Activated CD4-positive, alpha-beta memory T cell treated with anti-CD3 and anti-CD28 coated beads, Interleukin-2, amount 10 ng/mL, durations not matched to agents 7 days and 5 days (primary cell): ENCODE measurements at places on chromosomes 2 and 18. TPM values are rescaled to one million over a fixed set of nuclear protein-coding genes. Genes with fewer than 3 reads are reported as not detected.

- no peak for DNase-seq
Observed at GRCh38 chr2:120539937-120540718, 194.2 kb downstream of the INHBB start.

DNA sequence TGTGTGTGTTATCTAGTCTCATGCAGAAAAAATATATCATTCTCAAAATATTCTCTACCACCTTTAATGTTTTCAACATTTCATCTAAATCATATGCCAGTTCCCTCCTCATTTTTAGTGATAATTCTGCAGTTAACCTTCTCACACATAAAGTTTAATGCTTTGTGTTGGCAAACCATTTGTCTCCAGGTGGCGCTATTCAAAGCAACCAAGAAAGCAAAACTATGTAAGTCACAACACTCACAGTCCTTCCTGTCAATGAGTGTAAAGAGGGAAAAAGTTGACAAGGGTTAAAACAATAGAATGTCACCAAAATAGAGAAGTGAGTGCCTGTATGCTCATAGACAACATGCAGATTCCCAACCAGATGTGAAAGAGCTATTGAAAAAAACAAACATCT, 961.6 kb upstream of the LRRTM1 start:
- no peak for DNase-seq

DNA sequence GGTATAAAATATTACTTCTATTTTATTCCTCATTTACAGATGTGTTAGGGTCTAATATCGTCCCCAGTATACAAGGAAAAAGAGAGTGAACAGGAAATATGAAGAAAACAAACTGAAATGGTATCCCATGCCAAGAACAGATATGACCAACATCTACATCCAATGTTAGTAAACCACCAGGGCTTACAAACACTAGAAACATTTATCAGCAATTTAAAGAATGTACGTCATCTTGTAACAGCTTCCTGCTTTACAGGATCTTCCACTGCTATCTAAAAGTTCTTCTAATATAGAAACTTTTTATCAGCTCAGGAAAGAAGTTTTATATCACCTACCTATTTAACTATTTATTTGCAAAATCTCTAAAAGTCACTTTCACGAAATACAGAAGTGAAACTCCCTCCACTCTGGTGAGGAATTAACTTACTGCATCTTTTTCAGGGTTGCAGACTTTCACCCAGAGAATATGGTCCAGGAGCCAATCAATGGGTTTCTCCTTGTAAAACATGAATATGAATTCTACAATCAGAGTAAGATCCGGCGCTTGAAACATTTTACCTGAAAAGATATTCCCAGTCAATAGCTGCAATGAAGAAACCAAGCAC, 35.2 kb downstream of the UNC50 start:
- no peak for DNase-seq

GRCh38 chr2:39508198-39508597, 71.1 kb upstream of the MAP4K3 start:
- no peak for DNase-seq

DNA sequence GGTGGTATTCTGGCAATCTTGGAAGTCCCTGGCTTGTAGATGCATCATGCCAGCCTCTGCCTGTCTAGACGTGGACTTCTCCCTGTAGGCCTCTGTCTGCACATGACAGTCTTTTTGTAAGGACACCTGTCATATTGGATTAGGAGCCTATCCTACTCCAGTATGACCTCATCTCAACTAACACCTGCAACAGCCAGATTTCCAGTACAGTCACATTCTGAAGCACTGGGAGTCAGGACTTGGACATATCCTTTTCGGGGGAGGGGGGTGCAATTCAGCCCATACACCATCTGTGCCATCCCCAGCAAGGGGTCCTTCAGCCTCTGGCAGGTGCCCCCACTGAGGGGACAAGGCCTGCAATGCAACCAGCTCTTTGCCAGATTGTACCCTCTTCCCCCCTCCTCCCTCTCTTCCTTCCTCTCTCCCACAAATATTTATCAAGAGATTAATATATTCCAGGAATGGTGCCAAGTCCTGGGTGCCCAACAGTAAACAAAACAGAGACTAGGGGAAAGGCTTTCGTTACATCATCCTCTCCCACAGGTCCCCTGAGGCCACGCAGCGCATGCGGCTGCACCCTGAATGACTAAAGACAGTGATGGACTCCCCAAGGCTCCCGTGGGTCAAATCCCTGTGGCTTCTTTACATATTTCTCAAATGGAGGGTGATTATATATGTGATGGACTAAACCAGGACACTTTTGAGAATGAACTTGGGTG, 20.5 kb upstream of the MYCN start:
- DNase-seq = no peak

GRCh38 chr2:186304064-186304463, 182.0 kb upstream of the ZC3H15 start:
- no peak for DNase-seq

DNA sequence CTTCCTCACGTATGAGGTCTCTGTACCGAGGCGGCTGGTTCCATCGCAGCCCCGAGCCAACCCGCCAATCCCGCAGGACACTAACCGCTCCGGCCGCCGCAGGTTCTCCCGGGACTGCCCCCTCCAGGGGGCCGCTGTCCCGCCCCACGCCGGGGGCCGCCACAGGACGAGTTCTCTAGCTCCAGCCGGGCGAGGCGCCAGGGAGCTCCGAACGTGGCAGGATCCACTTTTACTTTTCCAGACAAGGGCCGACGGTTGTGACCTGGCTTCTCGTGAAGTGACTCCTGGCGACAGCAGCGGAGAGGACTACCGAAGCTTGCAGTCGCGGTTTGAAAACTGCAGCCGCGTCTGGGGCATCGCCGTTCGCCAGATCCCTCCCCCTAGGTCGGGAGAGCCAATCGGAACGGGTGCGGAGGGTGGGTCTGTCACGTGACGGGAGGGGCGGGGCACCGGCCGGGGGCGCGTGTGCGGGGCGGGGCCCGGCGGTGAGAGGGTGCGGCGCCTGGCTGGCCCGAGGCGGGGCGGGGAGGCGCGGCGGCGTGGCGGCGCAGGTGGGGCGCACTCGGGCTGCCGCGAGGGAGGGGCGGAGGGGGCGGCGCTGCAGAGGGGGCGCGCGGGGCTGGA, at the start of gene STK17B:
TSS of gene STK17B (minus strand) at position 331 of the 624 bp plus-strand sequence. CDS start 8,195 bp downstream, outside the sequence.
- peak; percentile 98 for DNase-seq

DNA sequence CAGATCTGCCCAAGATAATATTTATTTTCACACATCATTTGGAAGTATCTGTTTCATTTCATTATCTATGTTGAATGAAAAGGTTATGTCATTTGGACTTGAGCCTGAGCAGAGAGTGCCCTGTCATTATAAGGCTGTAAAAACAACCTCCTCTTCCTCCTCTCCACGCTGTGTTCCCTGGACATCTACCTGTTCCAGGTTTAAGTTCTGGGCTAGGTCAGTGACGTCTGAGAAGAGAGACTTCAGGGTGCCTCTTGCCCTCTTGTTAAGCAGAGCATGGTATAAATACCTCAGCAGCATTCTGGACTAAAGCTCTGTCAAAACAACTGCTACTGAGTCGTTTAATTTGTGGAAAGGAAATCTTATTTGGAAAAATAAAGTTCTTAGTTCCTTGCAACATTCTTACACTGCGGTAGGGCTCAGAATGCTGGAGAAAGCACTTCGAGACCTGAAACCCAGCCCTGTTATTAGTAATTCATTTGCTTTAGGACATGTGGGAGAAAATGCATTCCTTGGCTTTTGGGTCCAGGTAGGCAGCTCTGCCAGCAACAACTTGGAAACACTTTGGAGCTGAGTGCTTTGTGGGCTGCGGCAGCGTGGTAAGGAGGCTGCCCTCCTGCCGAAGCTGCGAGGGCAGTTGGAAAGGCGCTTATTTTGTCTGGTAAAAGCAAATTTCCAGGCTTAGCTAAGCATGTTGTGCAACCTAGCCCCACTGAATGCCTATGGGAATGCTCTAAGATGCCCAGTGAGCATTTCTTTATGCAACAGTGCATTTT, 91.8 kb upstream of the NEDD4L start:
- DNase-seq = no peak

DNA sequence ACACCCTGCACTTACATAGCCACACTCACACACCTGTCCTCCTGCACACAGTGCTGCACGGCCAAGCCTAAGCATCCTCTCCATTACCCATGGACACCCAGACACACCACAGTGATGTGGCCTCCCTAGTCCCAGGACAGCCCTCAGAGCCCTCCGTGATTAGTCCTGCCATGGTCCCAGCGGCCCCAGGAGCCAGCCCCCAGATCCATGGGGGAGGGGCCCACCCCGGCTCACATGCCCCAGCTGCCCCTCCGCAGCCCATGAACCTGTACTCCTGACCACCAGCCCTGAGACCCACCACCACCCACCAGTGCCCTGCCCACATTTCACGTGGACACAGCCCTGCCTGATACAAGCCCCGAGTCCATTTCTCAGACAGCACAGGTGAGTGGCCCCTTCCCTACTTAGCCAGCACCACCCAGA, 8.1 kb upstream of the DUSP2 start:
- no peak for DNase-seq

- no peak for DNase-seq
Observed at GRCh38 chr18:48393170-48393569, 16.0 kb downstream of the ZBTB7C start.

RAPGEF4 gene
- total RNA-seq = 0.40 TPM

CRACDL gene
- total RNA-seq = 0.18 TPM

MRPL44 gene
- total RNA-seq = 32.5 TPM

SRD5A2 gene
- not detected for total RNA-seq

FAM124B gene
- 2.1 TPM for total RNA-seq

ATL2 gene
- 47.9 TPM for total RNA-seq

CYS1 gene
- total RNA-seq = 0.40 TPM

ARHGAP15 gene
- total RNA-seq = 167 TPM
